SK-N-SH (cell line): ENCODE measurements at places on chromosomes 6 and 20. TPM values are rescaled to one million over a fixed set of nuclear protein-coding genes. Genes with fewer than 3 reads are reported as not detected.

BIRC7 gene
- polyA plus RNA-seq, result not detected in 2 replicates

EEF1A1 gene
- polyA plus RNA-seq, result 10,787 and 14,148 TPM in 2 replicates

ADTRP gene
- 0.84 and 1.2 TPM in 2 replicates for polyA plus RNA-seq

MUCL3 gene
- polyA plus RNA-seq, result not detected in 2 replicates

WDR46 gene
- polyA plus RNA-seq, result 153 and 172 TPM in 2 replicates

FNDC11 gene
- polyA plus RNA-seq, result 4.5 and 5.5 TPM in 2 replicates

C6orf52 gene
- 0.71 and 1.4 TPM in 2 replicates for polyA plus RNA-seq

BEND6 gene
- polyA plus RNA-seq, result 6.9 and 9.2 TPM in 2 replicates

OR2H1 gene
- not detected in 2 replicates for polyA plus RNA-seq

EXOC2 gene
- polyA plus RNA-seq, result 10.6 and 12.8 TPM in 2 replicates

WFDC12 gene
- not detected in 2 replicates for polyA plus RNA-seq

TFEB gene
- 6.2 and 6.7 TPM in 2 replicates for polyA plus RNA-seq

RAB23 gene
- 6.6 and 11.3 TPM in 2 replicates for polyA plus RNA-seq

TFAP2B gene
- polyA plus RNA-seq, result 1.1 and 2.9 TPM in 2 replicates

MDFI gene
- 6.3 and 7.0 TPM in 2 replicates for polyA plus RNA-seq

FOXC1 gene
- polyA plus RNA-seq, result 3.6 and 4.3 TPM in 2 replicates

GRM4 gene
- not detected in 2 replicates for polyA plus RNA-seq

MMUT gene
- 6.7 and 9.6 TPM in 2 replicates for polyA plus RNA-seq

PTCHD4 gene
- 4.0 and 5.1 TPM in 2 replicates for polyA plus RNA-seq

PHACTR1 gene
- 0.10 and 0.12 TPM in 2 replicates for polyA plus RNA-seq

SCUBE3 gene
- 1.8 and 2.0 TPM in 2 replicates for polyA plus RNA-seq

GSTA5 gene
- not detected in 2 replicates for polyA plus RNA-seq

DZANK1 gene
- 3.3 and 4.6 TPM in 2 replicates for polyA plus RNA-seq

RAET1L gene
- polyA plus RNA-seq, result not detected in 2 replicates

VPS16 gene
- 62.0 and 78.4 TPM in 2 replicates for polyA plus RNA-seq

COL21A1 gene
- polyA plus RNA-seq, result 0.07 and 0.19 TPM in 2 replicates

CLPSL2 gene
- polyA plus RNA-seq, result not detected in 2 replicates

LRRC73 gene
- polyA plus RNA-seq, result 0.73 and 0.89 TPM in 2 replicates

DLK2 gene
- 1.9 and 3.9 TPM in 2 replicates for polyA plus RNA-seq

CNR1 gene
- not detected in 2 replicates for polyA plus RNA-seq

GTF2H4 gene
- 30.7 and 34.9 TPM in 2 replicates for polyA plus RNA-seq

THBS2 gene
- 105 and 166 TPM in 2 replicates for polyA plus RNA-seq

BPIFB4 gene
- polyA plus RNA-seq, result not detected in 2 replicates
